ENCODE measurements at places on chromosomes 3 and 15. TPM values are rescaled to one million over a fixed set of nuclear protein-coding genes. Genes with fewer than 3 reads are reported as not detected.

- no peak overlapping the region for H3K4me3 ChIP-seq
- no peaks in the 10 kb centered on the region for H3K27me3 ChIP-seq
- H3K27ac ChIP-seq, result no peak overlapping the region
- H3K36me3 ChIP-seq, result peaks cover 4% of the 10 kb centered on the region
- DNase-seq, result no peak
Measured at GRCh38 chr3:113136071-113136470, 75.3 kb upstream of the BOC start.

- H3K27ac ChIP-seq, result no peak overlapping the region
- DNase-seq, result no peak
- peaks cover 2% of the 10 kb centered on the region for H3K27me3 ChIP-seq
- H3K4me3 ChIP-seq, result no peak overlapping the region
- no peaks in the 10 kb centered on the region for H3K4me1 ChIP-seq
Measured at GRCh38 chr3:181176601-181177000, 187.1 kb upstream of the DNAJC19 start.

- H3K27me3 ChIP-seq, result peaks cover 3% of the 10 kb centered on the region
- DNase-seq, result no peak
- H3K4me3 ChIP-seq, result no peak overlapping the region
- H3K27ac ChIP-seq, result no peak overlapping the region
Measured at GRCh38 chr3:138351151-138351550, 2.8 kb downstream of the MRAS start.

DNA sequence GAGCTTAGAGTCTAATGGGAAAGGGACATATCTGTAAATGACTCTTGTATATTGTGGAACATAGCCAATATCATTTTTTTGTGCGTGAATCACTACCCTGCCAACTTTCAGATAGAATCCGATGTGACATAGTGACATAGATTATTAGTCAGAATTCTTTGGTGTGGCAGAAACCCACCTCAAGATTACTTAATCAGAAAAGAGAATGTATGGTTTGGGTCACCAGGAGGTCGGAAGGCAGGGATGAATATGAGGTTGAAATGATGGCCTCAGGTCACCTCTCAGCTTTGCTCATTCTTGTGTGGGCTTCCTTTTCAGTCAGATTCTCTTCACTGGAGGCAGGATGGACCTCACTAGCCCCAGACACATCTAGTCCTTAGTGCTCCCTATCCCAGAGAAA, 41.4 kb downstream of the SNAPC5 start:
- no peak overlapping the region for H3K27ac ChIP-seq
- no peak overlapping the region for H3K4me3 ChIP-seq
- no peak for DNase-seq
- peaks cover 20% of the 10 kb centered on the region for H3K4me1 ChIP-seq
- H3K27me3 ChIP-seq, result peaks cover 2% of the 10 kb centered on the region
- H3K36me3 ChIP-seq, result peaks cover 16% of the 10 kb centered on the region

DNA sequence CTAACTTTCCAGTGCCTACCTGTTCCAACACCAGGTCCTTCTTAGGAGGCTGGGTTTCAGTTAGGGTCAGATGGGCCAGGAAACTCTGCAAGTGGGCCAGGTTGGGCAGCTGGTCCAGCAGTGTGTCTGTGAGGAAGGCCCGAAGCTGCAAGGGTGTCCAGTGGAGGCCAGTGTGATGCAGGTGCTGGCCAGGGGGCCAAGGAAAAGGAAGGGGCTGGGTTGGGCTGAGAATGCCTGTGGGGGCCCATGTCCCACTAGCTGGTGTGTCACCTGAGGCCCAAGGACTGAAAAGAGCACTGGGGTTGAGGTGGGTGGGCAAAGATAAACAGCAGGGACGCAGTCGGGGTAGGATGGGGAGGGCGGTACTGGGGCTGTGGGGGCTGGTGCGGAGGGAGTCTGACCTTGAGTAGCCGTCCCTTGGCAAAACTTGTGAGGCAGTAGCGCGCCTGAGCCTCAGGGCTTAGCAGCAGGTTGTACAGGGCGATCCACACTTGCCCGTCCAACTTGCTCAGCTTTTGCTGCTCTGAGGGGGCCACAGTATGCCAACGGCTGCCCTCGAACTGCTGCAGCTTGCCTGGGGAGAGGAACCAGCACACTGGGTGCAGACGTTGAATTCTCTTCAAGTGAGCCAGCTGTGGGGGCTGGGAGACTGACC, 1.5 kb upstream of the RASSF1 start:
- peak overlapping the region; percentile 66 for H3K4me3 ChIP-seq
- peak overlapping the region; percentile 89 for H3K27ac ChIP-seq
- H3K4me1 ChIP-seq, result peaks cover 65% of the 10 kb centered on the region

DNA sequence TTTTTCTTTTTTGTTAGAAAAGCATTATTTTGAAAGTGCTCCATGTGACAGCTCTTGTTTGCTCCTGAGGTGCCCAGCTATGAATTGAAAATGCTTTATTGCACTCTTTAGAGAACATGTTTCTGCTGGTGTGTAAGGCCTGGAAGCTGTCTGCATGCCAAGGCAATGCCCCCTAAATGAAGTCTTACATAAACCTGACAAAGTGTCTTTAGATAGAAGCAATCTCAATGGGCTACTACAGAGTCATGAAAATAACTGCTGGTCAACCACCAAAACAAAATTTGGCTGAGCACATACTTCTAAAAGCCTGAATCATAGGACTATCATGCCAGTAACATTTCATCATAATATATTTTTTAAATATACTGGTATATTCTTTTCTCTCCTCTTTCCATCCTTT, 178.7 kb downstream of the THRB start:
- DNase-seq, result no peak
- peaks cover 2% of the 10 kb centered on the region for H3K27me3 ChIP-seq

DNA sequence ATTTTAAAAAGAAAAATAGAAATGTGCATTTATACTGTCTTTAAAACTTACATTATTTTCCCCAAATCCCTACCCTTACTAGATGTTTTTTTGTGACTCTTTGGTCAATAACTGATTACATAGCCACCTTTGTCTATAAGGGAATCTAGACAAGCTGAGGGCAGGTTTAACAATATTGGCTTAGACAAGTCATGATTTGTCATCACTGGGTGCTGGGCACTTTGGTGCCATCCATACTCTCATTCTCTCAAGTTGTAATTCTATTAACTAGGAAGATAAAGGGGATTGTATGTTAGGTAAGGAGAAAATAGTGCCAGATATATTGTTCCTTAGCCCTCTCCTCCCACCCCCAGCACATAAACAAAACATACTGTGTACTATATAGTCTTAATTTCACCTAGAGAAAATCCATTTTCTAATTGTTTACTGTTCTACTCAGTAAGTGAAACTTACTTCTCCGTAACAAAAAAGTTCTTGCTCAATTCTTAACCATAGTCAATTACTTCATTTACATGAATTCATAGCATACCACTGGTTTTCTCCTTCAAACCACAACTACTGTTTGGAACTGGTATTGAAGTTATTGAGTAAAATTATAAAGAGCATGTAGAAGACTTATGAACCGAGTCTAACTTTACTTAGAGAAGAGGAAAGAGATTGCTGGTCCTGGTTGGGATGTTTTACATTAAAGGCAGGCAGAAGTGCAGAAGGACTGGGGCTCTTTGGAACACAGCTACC, 877.1 kb downstream of the PDCD6IP start:
- no peaks in the 10 kb centered on the region for H3K27me3 ChIP-seq
- DNase-seq, result no peak
- H3K27ac ChIP-seq, result no peak overlapping the region
- no peaks in the 10 kb centered on the region for H3K36me3 ChIP-seq

Gene JMJD7
- 23.6 TPM for polyA plus RNA-seq

Gene TGM4
- polyA plus RNA-seq, result not detected
